ENCODE measurements at places on chromosomes 4 and X. TPM values are rescaled to one million over a fixed set of nuclear protein-coding genes. Genes with fewer than 3 reads are reported as not detected.

The MAGEB2 gene
- not detected for total RNA-seq

The TAPT1 gene
- 56.8 TPM for total RNA-seq

The ADGRL3 gene
- 26.7 TPM for total RNA-seq

The LUZP4 gene
- not detected for total RNA-seq

The UNC5C gene
- total RNA-seq = 10.6 TPM

The ENAM gene
- 0.19 TPM for total RNA-seq
